ENCODE measurements at places on chromosomes 7 and 10. TPM values are rescaled to one million over a fixed set of nuclear protein-coding genes. Genes with fewer than 3 reads are reported as not detected.

The CDNF gene
- total RNA-seq: 1.8 TPM

DNA sequence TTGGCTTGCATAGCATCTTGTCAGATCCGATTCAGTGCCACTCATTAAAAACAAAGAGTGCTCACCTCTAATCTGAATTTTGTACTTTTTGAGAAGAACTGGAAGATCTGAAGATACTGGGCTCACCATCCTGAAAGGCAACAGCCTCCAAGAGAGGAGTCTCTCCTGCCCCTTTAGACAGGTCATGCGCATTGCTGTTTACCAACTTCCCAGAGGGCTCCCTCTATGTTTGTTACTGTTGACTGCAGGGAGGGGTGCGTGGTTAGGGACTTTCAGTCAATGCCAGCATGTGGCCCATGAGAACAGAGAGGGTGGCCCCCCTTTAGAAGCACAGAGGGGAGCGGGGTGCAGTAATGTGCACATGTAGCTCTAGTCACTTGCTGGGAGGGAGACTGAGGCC lies 33.2 kb upstream of the CABCOCO1 start:
- no peak for DNase-seq

- DNase-seq: no peak
Observed at GRCh38 chr10:91758303-91759146, 39.7 kb upstream of the TNKS2 start.

The CCL24 gene
- total RNA-seq: not detected

DNA sequence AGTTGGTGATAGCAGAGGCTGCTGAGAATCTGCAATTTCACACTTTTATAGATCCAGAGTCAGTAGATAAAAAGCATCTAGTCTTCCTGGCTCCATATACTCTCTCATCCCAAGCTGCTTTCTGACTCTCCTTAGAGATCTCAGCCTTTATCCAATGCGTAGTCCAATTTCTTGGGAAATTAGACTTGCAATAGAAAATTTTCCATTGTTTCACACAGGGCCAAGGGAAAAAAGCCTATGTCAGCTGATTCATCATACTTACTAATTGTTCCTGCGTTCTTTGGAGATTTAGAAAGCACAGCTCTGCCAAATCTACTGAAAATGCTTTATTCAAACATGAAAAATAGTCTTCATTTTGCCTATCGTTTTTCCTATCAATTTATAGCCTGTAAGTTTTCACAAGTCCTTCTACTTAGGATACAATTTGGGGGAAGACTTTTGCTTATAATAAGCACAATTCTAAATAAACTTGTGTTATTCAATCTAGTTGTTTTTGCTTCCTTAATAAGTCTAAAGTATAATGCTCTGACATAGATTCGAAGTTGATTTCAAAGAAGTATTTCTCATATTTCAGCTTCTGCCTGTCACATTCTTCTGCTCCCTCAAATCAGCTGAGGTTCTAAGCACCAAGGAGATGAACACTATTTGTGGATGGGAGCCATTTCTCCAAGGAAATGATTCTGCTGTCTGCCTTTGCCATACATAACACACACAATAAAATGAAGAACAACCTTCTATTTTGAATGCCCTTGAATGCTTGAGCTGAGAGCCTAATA lies 165.4 kb downstream of the ADAM12 start:
- no peak for DNase-seq

DNA sequence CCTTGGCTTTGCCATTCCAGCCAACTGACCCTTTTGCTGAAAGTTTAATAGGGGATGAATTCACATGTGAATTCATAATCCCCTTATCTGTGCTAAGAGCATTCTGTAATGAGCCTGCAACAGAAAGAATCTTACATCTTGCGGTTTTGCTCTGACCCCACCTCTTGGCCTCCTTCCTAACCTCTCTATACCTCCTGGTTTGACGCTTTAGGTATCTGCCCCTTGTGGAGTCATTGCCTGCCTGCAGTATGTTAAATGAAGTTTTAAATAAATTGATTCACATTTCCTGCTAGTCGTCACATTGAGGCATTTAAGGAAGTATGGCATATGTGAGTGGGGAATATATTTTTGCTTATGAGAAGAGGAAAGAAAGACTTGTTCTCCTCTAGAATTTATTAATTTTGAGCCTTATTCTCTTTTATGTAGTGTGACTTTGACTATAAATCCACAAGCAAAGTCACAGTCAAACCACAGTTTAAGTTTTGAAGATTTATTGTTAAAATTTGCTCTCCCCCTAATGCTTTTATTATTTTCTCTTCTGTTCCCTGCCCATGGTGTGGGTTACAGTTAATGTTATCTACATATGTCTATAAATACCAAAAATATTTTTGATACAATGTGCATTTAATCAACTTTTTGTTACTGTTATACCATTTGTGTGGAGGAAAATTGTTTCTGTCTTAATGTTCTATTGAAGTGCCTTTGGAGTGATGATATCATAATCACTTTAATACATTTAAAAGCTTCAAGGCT lies 60.9 kb downstream of the LRMDA start:
- DNase-seq: no peak

DNA sequence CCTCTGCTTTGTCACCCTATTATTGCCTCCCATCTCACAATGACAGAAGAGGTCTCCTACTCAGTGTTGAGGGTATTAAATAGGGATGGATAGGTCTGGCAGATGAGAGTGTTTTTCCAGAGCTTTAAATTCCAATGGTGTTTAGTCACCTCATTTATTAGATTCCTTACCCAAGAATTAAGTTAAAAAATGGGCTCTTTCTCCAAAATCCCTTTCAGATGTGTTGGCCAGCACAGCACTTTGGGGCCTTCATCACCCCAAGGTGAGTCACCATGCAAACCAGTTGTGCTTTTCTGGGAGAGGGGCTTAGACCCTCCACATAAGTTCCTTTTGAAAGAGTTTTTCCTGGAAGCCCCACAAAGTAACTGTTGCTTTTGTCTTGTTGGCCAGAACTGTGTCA lies 78.4 kb downstream of the CYP26A1 start:
- DNase-seq: no peak

DNA sequence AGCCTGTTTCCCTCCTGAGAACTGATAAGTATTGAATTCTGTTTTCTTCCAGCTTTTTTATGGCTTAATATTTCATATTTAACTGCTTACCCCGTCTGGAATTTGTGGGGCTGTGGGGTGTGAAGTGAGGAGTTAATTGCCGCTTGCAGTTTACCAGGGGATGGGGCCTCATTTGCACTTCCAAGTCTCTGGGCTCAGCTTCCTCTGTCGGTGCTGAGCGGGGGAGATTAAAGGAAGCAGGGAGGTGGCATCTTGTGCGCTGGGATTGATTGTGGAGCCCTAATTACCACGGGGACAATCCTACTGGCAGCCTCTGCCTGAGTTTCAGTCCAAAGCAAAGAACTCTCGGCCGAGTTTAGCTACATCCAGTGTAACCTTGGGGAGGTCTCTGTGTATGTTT lies 33.4 kb downstream of the ELFN1 start:
- no peak for DNase-seq

The ZNF239 gene
- 5.1 TPM for total RNA-seq

- DNase-seq: no peak
Observed at GRCh38 chr10:86372119-86372783, 5.7 kb upstream of the GRID1 start.

DNA sequence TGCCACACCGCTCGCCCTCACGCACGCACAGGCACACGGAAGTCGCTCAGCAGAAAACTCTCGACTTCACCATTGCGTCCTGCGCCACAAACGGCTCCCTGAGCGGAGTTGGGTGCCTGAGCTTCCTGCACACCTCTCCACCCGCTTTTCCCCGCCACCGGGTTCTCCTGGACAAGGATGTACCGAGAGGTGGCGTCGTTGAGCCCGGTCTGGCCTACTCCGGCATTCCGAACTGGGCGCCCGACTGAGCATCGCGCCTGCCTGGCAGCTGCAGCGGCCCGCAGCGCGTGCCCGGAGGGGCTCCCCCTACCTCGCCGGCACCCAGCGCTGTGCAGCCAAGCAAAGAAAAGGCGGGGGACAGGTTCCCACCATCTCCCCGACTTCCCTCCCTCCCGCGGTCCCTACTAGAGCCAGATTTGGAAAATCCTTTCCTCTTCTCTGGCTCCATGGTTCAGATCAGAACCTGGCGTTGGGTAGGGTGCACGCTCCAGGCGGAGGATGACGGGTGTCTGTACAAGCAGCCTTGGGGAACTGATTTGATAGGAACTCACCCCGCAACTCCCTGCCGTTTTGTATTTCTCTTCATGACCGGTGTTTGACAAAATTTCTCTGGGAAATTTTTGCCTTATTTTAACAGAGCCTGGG lies 1.7 kb downstream of the SORCS3 start:
- peak; percentile 83 for DNase-seq

DNA sequence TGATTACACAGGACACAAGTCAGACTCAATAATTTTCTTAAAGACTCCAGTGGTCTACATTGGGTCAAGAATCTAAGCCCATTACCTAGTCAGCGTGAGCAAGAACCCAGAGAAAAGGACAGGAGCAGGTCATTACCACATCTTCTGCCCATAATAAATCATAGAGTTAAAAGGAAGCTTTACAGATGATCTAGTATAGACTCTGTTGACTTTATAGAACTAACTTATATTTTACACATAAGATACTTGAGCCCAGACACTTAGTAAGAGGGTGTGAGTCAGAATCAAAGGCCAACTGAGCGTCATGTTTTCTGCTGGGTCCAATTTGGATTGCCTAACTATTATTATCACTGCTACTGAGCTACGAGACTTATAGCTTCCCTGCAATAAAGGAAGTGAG lies 206.1 kb upstream of the NPSR1 start:
- no peak for DNase-seq

DNA sequence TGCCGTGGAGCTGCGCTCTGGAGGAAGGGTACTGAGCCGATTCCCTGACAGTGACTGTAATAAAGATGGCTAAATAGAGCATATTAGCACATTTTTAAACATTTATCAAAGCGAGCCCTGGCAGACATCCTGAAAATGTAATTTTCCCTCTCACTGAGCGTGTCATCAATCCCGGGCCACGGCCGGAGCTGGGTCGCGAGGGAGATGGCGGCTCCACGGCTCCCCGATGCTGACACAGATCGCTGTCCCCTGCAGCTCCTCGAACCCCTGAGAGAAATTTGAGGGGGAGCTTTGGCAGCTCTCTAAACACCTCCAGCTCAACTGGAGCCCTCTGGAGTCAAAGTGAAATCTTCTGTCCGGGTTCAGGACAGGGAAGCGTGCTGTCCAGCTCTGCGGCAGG lies 44.9 kb upstream of the ADGRA1 start:
- no peak for DNase-seq

- no peak for DNase-seq
Observed at GRCh38 chr10:46310851-46311250, 24.1 kb downstream of the ANTXRL start.

The UBE3C gene
- total RNA-seq: 62.4 TPM

GRCh38 chr10:71888623-71889387 lies 37.8 kb upstream of the PSAP start:
- peak; percentile 97 for DNase-seq

DNA sequence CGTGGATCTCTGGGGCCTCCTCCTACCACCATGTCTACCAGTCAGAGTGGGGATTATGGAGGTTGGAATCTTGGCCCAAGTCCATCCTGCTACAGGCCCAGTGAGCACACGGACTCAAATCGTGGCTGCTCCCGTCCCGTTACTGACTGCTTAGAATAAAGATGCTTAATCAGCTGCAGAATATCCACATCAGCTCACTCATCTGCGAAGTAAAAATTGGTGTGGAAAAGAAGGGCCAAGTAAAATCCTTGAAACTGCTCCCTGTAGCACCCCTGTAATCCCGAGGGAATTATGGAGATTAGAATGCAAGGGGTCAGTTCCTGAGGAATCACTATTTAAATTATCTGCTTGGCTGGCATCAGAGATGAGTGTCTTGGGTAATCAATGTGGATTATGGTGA lies 13.0 kb upstream of the HTR5A start:
- DNase-seq: no peak

The ZDHHC6 gene
- total RNA-seq: 25.0 TPM

DNA sequence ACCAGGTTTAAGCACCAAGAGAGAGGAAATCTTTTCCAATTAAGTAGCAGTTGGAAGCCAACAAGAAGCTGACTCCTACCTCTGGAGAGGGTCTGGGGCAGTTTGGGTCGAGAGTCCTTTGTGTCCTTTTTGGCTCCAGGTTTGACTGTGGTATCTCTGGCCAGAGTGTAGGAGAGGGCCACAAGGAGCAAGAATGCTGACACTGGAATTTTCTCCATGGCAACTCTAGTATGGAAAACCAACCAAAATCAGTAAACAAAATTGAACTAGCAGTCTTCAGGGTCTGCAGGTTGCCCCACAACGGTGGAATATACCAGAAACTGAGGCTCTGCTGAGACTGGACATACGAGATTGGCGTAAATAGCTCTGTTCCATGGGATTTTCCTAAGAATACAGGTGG lies 3.2 kb downstream of the AGR2 start:
- no peak for DNase-seq

Data from posterior vena cava (tissue), 2 donors.